ENCODE measurements at places on chromosomes 16 and 17.
A peak's percentile ranks its signal among the peaks of the same experiment; 100 is the strongest.

GRCh38 chr16:6125483-6126259, 1028.1 kb upstream of the EEF2KMT start:
- DNase-seq, result no peak

GRCh38 chr17:11707586-11707985, 109.3 kb downstream of the DNAH9 start:
- no peak for DNase-seq

DNA sequence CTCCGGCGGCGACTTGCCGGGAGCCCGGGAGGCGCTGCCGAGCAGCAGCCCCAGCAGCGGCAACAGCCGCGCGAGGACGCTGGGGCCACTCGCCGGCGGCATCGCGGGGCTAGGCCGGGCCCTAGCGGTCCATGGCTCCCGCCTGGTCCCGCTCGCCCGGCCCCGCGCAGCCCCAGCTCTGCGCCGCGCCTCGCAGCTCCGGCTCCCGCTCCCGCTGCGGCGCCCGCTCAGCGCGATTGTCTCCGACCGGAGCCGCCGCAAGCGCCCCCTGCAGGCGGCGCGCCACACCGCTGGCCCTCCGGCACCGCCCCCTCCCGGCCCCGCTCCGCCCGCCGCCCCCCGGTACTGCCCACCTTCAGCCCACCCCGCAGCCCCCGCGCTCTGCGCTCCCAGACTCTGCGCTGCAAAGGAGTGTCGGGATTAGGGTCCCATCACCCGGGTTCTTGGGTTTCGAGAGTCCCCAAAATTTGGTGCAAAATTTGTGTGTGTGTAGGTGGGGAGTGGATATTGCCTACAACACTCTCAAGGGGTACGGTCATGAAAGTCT, at the start of gene FAM171A2:
FAM171A2 (minus strand) TSS at position 241 of the 547 bp plus-strand sequence; CDS start at position 102, 139 bp downstream.
- DNase-seq, result peak; percentile 77

- DNase-seq, result no peak
These were observed 6.7 kb downstream of the ERI2 start for GRCh38 chr16:20799599-20799998.

Data from stimulated activated CD4-positive, alpha-beta T cell treated with anti-CD3 and anti-CD28 coated beads, Interleukin-2, amount 100 ng/mL, for 24 hours (primary cell).